T follicular helper cell (primary cell): ENCODE measurements at places on chromosomes 5 and 9.

DNA sequence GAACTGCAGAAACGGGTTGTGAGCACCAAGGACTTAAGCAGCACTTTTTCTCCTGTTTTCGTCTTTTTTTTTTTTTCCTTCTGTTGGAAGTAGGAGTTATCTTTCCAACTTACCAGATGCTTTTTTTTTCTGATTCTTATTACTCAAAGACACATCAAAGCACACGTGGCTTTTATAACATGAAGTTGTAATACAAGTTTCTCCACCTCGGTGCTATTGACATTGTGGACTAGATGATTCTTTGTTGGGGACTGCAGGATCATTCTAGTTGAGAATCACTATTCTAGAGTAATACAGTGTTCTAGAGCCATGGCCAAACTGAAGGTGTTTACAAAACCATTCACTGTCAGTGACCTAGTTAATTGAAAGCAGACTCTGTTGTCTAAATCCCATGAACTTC, 51.5 kb downstream of the MYO10 start:
- no peak for DNase-seq

DNA sequence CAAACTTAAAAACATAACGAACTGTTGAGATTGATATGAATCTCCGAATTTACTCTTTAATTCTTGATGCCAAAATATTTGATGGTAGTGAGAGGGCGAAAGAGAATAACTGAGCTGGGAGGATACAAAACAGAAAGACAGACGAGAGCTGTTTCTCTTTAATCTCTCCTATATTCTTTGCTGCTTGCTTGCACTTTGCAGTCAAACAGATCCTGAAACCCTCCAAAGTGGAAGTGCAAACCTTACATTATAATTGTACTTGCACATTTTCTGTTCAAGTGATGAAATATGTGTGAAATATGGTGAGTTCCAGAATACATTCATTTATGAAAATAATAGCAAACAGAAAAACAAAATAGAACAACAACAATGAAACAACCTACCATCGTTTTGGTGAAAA, 63.8 kb downstream of the PAM start:
- no peak for DNase-seq

DNA sequence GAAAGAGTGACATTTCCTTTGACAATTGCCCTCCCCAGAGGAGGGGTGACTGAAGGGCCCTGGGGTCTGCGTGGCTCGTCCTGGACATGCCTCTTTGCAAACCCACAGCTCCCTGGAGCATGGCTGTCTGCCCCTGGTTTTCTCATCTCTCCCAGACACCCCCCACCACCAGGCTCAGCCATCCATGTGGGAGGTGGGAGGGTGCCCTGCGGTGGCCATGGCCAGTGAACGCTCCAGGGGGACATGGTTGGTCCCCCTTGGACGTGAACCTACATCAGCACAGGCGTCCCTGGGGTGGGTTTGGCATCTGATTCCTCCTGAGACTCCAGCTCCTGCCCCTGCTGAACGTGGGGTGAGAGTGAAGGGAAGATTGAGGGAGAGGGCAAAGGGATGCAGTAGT, 67.7 kb upstream of the LMX1B start:
- no peak for DNase-seq

GRCh38 chr5:179123491-179124272, 63.5 kb downstream of the ZNF354C start:
- no peak for DNase-seq

DNA sequence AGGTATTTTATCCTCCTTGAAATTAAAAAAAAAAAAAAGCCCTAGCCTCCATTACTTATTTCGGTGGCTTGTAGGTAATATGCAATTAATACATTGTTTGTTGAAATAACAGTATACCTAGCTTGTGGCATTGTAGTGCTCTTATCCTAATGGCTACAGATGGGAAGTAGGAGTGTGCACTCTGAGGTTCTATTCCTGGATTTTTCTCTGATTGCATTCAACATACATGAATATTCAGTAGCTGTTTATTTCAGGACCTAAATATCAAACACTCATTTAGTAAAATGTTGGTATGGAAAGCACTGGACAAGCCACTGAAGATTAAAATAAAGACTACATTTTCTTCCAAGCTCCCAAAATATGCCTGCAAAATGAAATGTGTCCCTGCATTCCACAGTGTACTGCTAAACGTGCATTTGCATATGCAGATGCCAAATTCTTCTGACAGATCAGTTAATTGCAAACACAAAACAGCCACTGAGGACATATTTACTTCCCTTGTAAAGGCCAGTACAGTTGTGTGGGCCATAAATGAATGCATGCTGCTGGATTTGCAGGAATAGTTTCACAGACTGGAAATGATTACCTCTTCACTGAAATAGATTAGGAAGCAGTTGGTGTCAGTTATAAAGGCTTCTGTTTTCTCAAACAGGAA, 826.1 kb downstream of the PRELID2 start:
- no peak for DNase-seq

GRCh38 chr5:169064093-169064492, 236.8 kb downstream of the SLIT3 start:
- no peak for DNase-seq

GRCh38 chr5:26518065-26518464, 520.3 kb downstream of the CDH9 start:
- DNase-seq: no peak

DNA sequence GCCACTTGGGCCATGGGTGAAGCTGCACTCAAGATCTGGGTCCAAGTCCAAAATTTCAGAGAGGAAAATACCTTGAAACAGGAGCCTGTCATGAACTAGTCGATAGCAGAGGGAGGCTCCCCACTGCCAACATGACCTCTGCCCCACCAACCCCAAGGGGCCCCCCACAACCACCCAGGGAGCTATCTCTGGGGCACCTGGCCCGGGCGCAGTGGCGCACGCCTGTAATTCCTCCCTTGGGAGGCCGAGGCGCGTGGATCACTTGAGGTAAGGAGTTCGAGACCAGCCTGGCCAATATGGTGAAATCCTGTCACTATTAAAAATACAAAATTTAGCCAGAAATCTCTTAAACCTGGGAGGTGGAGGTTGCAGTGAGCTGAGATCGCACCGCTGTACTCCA, 20.1 kb upstream of the HMCN2 start:
- DNase-seq: no peak

DNA sequence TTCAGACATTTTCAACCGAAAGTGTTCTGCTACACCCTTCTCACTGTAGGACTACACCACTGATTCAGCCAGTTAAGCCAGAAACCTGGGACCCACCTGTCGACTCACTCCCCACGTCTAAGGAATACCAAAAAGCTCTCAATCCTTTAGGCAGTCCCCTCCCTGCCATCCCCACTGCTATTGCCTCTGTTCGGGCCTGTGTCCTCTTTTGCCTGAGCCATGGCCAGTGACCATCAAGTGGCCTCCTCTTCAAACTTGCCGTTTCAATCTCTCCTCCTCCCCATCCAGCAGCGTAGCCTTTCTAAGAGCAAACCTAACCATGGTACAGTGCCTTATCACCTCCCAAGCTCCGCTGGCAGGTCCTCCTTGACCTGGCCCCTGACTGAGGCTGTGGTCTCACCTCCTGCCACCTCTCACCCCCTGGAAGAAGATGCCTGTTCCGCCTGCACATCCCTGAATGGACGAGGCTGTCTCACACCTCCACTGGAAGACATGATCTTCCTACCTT, 64.1 kb downstream of the GALNT12 start:
- no peak for DNase-seq

- no peak for DNase-seq
These were observed 3.9 kb downstream of the EGFL7 start for GRCh38 chr9:136666372-136667213.

DNA sequence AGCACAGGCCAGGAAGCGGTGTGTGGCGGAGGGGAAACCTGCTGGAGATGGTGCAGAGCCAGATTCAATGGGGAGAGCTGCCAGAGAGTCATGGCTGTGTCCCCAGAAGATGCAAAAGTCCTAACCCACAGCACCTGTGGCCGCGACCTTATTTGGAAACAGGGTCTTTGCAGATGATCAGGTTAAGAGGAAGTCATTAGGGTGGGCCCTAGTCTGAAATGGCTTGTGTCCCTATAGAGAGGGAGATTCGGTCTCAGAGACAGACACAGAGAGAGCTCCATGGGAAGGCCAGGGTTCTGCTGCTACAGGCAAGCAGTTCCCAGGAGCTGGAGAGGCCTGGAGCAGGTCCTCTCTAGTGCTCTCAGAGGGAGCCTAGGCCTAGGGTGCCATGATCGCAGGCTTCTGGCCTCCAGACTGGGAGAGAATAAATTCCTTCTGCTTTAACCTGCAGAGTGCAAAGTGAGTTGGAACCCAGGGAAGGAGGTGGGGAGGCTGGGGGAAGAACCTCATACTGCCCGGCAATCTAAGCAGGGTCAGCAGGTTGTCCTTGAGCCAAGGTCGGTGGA, 1.9 kb upstream of the LPCAT1 start:
- DNase-seq: no peak

DNA sequence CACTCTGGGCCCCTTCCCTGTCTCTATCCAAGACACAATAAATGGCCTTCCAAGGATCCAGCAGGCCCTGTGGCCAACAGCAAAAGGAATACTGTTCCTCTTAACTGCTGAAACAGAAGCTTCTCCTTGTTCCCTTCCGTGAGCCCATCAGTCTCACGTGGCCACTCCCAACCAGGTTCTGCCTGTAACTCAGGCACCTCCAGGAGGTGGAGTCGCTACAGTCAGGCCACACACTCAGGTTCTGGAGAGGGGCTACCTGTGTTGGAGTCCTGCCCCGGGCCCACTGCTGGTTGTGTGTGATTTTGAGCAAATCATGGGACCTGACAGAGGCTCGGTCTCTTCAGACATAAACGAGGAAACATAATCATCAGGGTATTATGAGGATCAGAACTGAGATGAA, 10.3 kb downstream of the FAT2 start:
- DNase-seq: no peak

DNA sequence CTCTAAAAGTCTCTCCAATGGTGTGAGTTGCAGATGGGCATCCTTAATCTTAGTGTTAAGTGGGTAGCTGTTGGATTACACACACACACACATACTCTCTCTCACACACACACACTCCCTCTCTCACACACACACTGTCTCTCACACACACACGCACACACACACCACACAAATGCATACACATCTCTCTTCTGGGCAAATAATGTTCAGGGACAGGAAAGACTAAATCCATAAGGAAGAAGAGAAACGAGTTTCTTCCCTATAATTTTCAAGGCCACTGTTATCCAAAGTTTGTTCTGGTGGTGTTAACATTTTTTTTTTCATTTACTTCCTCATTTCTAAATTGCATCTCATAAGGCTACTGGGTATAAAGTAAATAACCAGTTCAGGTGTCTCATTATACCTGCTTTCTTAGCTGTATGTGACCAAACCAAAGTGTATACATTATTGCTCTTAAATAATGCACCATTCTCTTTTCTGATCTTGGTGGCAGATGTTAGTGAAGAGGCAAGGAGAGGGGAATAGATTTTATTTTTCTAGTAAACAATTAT, 22.5 kb upstream of the CCNH start:
- DNase-seq: no peak

DNA sequence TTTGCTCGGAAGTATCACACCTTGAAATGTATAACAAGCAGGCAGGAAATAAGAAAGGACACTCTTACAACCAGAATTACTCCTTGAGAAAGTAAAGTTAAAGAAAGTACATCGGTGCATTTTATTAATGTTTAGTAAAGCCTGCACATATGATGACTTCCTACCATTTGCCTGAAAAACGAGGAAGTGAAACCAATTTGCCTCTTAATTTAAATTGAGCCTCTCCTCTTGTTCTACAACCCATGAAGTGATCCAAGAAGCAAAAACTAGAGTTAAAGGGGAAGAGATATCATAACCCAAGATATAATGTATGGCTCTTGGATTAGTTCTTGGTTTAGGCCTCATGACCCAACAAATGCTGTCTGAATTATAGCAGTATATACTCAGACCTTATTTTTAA, 95.6 kb downstream of the GNAQ start:
- DNase-seq: no peak

DNA sequence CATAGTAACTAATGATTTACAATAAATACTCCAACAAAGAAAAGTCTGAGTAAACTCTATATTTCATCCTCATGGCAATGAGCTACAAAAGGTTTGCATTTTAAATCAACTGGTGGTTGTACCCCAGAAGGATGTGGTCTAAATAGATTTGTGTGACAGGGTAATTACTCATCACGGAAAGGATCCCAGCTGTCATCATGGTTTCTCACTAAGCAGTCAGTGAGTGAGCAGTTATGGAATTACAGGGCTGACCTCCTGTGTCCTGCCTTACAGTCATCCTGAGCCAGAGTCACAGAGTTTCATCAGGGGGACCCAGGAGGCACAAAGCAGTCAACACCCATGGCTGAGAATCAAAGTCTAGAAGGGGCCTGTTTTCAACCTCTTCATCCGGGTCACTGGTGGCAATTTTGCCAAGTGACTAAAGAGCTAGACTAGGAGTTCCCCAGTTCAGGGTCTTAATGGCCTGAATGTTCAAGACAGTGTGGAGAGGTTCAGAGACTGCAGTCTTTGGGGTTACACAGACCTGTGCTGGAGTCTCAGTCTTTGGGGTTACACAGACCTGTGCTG, 210.7 kb upstream of the SLC24A2 start:
- no peak for DNase-seq

GRCh38 chr9:72843520-72844439, 109.1 kb downstream of the ALDH1A1 start:
- DNase-seq: no peak

DNA sequence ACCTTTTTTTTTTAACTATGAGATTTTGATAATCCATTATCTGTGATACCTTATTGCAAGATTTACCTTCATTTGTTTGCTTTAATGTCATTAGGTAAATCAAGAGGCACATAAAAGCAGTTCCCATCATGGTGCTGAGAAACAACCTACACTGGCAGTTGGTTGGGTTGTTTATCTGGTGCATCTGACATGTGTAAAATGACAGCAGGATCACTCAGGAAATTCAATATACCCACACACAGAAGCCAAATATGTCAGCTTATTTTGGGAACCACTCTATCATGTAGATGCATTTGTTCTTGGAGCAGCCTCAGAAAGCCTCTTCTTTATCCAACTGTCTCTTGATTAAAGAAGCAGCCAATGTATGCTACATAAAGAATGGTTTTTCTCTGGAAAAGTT, 7.8 kb upstream of the CCDC192 start:
- DNase-seq: no peak

DNA sequence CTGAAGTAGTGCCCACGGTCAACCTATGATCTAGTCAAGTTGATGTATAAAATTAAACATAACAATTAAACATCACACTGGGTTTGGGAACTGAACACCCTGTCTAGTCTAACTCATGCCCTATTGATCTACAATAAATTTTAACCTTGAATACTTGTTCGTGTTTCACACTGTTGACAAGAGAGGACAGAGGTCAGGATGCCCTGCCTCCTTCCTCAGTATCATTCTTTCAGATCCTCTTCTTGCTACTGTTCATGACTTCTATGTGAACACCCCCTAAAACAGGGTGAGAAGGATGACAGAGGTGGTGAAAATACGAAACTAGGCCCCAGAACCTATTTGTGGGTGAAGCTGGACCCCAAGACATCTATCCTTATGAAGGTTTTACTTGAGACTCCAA, 8.1 kb upstream of the MAT2B start:
- DNase-seq: no peak

GRCh38 chr5:132487095-132487428, 3.5 kb downstream of the IRF1 start:
- DNase-seq: no peak
